ENCODE measurements at places on chromosomes 16 and 17.
A peak's percentile ranks its signal among the peaks of the same experiment; 100 is the strongest.

DNA sequence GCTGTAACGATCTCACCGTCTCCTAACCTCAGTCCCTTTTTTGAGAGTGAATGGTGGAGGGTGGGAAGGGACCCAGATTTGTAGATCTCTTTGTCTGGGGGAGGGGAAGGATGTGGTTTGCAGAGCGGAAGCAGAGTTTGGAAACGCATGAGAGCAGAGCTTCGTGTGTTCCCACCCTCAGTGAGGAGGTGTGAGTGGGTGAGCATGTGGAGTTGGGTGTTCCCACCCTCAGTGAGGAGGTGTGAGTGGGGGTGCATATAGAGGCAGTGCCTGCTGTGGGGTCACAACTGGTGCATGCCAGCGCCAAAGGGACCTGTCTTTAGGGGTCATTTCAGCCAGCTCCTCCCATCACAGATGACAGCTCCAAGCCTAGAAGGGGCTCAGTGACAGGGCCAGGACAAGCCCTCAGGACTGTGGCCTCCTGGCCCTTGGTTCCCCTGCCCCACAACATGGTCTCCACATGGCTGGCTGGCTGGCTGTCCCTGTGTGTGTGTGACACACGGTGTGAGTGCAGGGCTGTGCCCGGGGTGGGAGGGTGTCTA lies 1.8 kb upstream of the CISD3 start:
- H3K4me1 ChIP-seq: peaks cover 5% of the 10 kb centered on the region
- no peak overlapping the region for H3K27ac ChIP-seq
- H3K36me3 ChIP-seq: peaks cover 3% of the 10 kb centered on the region
- DNase-seq: no peak
- H3K27me3 ChIP-seq: no peaks in the 10 kb centered on the region

DNA sequence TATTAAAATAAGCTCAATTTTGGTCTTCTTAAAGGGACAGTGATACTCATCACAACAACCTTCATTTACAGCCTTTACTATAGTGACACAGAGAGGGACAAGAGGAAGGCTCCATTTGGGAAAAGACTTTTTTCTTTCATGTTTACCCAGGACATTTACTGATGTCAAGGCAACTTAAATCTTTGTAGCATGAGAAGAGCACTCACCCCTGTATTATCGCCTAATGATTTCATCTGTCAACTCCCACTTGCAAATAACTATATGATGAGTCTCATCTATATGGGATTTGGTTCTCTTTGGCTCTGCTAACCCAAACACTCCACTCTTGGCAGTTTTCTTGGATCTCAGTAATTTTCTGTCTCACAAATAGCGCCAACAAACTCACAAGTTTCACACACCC lies 24.1 kb downstream of the BLMH start:
- H3K36me3 ChIP-seq: peaks cover 28% of the 10 kb centered on the region
- peaks cover 3% of the 10 kb centered on the region for H3K4me1 ChIP-seq
- H3K4me3 ChIP-seq: no peak overlapping the region
- H3K27ac ChIP-seq: no peak overlapping the region

GRCh38 chr17:81328978-81329926 lies 34.1 kb upstream of the SLC38A10 start:
- peak; percentile 35 for DNase-seq
- no peaks in the 10 kb centered on the region for H3K36me3 ChIP-seq
- H3K4me3 ChIP-seq: no peak overlapping the region
- peaks cover 7% of the 10 kb centered on the region for H3K4me1 ChIP-seq
- no peaks in the 10 kb centered on the region for H3K27me3 ChIP-seq
- H3K27ac ChIP-seq: peak overlapping the region; percentile 9

GRCh38 chr17:81120149-81120484 lies 45.2 kb upstream of the PVALEF start:
- peak overlapping the region; percentile 4 for H3K27ac ChIP-seq
- DNase-seq: no peak
- no peak overlapping the region for H3K4me3 ChIP-seq
- H3K36me3 ChIP-seq: no peaks in the 10 kb centered on the region
- H3K27me3 ChIP-seq: no peaks in the 10 kb centered on the region

DNA sequence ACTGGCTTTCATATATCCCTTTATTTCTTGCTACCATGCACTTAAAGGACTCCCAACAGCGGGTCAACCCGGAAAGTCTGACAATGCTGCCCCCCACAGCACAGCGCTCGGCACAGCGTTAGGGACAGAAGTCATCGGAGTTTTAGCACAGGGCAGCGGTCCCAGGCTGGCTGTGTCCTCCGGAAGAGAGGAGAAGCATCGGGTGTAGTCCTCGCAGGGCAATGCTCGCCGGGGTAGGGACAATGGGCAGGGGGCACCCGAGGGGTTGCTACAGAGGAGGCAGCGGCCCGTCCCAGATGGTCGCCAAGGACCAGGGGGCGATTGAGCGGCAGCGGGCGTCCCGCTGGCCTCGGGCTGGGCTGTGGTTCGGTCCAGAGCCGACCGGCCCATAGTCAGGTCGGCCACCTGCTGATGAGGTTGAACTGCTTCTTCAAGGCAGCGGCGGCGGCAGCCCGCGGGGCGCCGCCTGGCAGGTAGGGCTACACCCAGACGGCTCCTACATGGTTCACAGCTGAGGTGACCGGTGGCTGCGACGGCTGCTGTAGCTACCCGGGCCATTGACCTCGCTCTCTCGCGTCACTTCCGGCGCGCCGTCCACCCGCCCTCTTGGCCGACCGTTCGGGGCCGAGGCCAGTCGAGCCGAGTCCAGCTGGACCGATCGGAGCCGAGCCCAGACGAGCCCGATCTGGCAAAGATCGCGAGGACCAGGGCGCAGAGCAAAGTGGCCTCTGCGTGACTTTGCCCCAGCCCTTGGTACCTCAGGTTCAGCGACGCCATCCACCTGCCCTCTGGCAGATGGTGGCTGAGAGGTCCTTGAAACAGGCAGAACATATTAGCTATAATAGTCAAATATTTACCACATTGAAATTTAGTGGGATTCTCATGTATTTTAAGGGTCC lies 4.7 kb upstream of the LCMT1 start:
- no peaks in the 10 kb centered on the region for H3K36me3 ChIP-seq
- DNase-seq: peak; percentile 79
- H3K4me1 ChIP-seq: peaks cover 17% of the 10 kb centered on the region
- peak overlapping the region; percentile 87 for H3K27ac ChIP-seq
- no peaks in the 10 kb centered on the region for H3K27me3 ChIP-seq

GRCh38 chr17:21278450-21279197 lies 5.9 kb upstream of the MAP2K3 start:
- no peaks in the 10 kb centered on the region for H3K36me3 ChIP-seq
- no peak overlapping the region for H3K4me3 ChIP-seq
- H3K4me1 ChIP-seq: peaks cover 12% of the 10 kb centered on the region
- H3K27ac ChIP-seq: no peak overlapping the region

- H3K4me1 ChIP-seq: peaks cover 6% of the 10 kb centered on the region
- H3K27ac ChIP-seq: no peak overlapping the region
- H3K36me3 ChIP-seq: no peaks in the 10 kb centered on the region
- no peak for DNase-seq
- H3K27me3 ChIP-seq: peaks cover 46% of the 10 kb centered on the region
Observed at GRCh38 chr17:48730240-48730550, 1.6 kb upstream of the HOXB13 start.

GRCh38 chr17:77254951-77255825 lies 114.4 kb downstream of the SEC14L1 start:
- no peak overlapping the region for H3K4me3 ChIP-seq
- no peaks in the 10 kb centered on the region for H3K4me1 ChIP-seq
- no peak overlapping the region for H3K27ac ChIP-seq
- no peaks in the 10 kb centered on the region for H3K27me3 ChIP-seq

DNA sequence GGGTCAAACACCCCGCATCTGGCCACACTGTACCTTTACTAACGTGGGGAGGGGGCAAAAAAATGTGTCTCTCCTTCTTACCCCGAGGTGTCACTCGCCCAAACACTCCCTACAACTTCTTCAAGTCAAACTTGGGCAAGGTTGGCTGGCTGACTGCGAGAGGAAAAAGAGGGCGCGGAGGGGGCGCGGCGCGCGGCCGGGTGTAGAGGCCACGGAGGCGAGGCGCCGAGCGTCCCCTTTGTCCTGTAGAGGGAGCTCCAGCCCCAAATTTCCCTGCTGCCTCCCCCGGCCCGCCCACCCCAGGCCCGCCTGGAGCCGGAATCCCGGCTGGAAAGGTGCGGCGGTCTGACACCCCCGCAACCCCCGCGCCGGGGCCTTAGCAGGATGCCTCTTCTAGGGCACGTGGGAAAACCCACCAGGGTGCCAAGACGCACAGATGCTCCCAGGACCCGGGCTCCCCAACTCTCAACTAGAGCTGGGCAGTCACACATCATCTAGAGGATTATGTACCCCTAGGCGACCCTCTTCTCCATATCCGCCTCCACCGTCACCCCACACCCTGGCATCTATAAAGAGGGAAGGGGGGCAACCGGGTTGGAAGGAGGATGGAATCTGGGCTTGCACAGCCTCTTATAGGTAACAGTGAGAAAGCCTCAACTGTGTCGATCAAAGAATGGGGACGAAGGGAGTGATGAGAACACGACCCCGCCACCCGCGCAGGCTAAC lies 4.2 kb downstream of the IRX3 start:
- DNase-seq: no peak
- H3K36me3 ChIP-seq: no peaks in the 10 kb centered on the region
- peak overlapping the region; percentile 5 for H3K4me3 ChIP-seq
- peaks cover 24% of the 10 kb centered on the region for H3K4me1 ChIP-seq
- H3K27me3 ChIP-seq: peaks cover 18% of the 10 kb centered on the region

- H3K36me3 ChIP-seq: no peaks in the 10 kb centered on the region
- no peak overlapping the region for H3K4me3 ChIP-seq
- no peak overlapping the region for H3K27ac ChIP-seq
- no peaks in the 10 kb centered on the region for H3K27me3 ChIP-seq
- H3K4me1 ChIP-seq: no peaks in the 10 kb centered on the region
Observed at GRCh38 chr16:20938426-20938825, 37.9 kb downstream of the LYRM1 start.

DNA sequence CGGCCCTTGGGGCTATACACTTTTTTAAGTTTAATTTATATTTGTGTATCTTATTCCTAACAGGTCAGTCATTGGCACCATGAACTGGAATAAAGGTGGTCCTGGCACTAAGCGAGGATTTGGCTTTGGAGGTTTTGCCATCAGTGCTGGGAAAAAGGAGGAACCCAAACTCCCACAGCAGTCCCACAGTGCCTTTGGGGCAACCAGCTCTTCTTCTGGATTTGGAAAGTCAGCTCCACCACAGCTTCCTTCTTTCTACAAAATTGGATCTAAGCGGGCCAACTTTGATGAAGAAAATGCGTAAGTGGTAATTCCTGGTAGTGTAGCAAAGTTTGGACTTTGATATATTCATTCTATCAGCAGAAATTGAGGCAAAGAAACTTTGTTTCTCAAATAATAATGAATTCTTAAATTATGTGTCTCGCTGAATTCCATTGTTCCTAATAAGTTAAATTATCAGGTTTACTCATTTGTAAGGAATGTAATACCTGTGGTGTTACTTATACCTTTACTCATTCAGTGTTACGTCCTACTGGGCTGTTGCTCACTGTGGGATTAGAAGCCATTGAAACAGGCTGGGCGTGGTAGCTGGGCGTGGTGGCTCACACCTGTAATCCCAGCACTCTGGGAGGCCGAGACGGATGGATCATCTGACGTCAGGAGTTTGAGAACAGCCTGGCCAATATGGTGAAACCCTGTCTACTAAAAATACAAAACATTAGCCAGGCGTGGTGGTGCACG lies 13.2 kb downstream of the DDX42 start:
- no peak overlapping the region for H3K27ac ChIP-seq
- no peaks in the 10 kb centered on the region for H3K27me3 ChIP-seq
- H3K4me1 ChIP-seq: no peaks in the 10 kb centered on the region
- peaks cover 45% of the 10 kb centered on the region for H3K36me3 ChIP-seq

DNA sequence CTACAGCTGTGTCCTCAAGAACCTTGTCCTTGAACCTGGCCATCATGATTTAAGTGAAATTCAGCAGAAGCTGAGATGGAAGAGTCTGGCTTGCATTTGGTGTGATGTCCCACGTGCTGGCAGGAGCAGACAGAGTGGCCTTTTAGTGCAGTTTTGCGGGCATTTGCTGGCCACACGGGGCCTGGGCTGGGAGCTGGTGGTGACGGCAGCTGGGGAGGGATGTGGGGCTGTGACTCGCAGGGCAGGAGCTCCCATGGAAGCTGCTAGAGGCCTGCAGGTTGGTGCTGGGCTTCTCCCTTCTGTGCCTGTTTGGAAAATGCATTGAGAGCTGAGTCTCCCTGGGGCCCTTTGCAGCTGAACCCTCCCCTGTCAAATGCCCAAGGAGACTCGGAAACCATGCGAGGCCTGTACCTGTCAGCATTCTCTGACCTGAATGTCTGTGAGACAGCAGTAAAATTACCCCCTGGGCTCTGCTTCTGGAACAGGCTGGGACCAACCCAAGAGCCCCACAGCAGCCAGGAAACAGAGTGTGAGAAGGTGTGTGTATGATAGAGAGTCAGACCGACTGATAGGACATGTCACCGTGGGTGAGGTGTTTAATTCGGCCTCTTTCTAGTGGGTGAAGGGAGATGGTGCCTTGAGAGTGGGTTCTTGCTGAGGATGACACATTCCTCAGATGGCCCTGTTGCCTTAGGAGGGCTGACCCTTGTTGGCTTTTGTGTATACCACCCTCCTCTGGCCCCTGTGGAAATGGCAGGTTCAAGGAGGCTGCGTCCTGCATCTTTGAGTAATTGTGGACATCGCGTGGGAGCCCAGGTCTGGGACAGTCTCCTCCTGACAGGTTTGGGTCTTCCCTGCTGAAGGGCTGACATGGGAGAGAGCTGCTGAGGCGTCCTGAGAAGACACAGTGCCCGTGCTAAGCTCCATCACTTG lies 145.5 kb downstream of the MSI2 start:
- no peak overlapping the region for H3K4me3 ChIP-seq
- DNase-seq: no peak
- H3K27ac ChIP-seq: no peak overlapping the region
- H3K4me1 ChIP-seq: no peaks in the 10 kb centered on the region
- H3K27me3 ChIP-seq: no peaks in the 10 kb centered on the region

GRCh38 chr17:55420067-55420775 lies 1.4 kb downstream of the MMD start:
- peak overlapping the region; percentile 100 for H3K4me3 ChIP-seq
- no peak for DNase-seq
- no peaks in the 10 kb centered on the region for H3K4me1 ChIP-seq
- H3K27ac ChIP-seq: peak overlapping the region; percentile 71
- no peaks in the 10 kb centered on the region for H3K36me3 ChIP-seq

- H3K4me1 ChIP-seq: peaks cover 42% of the 10 kb centered on the region
- DNase-seq: no peak
Observed at GRCh38 chr16:82629441-82630027, 2.8 kb downstream of the CDH13 start.

DNA sequence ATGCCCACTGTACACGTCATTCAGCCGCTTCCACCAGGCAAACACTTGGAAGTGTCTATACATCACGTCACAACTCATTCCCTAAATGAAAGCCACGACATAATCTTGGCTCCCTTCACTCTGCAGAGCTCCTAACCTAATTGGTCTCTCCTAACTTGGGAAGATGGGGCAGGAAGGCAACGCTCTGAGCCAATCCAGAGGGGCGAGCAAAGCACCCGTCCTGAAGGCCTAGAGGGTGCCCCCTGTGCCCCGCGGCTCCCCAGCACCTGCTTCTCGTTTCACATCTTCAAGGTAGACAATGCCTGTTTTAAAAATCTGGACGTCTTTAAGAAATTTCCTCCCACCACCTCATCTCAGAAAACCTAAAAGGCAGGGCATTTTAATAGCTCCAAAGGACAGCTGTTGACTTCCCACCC lies 1.0 kb downstream of the CSNK2A2 start:
- H3K4me3 ChIP-seq: peak overlapping the region; percentile 61
- H3K4me1 ChIP-seq: peaks cover 6% of the 10 kb centered on the region
- H3K27ac ChIP-seq: peak overlapping the region; percentile 15
- DNase-seq: no peak
